C1 segment of cervical spinal cord (tissue), 14 donors: ENCODE measurements at places on chromosomes 3 and 15.

DNA sequence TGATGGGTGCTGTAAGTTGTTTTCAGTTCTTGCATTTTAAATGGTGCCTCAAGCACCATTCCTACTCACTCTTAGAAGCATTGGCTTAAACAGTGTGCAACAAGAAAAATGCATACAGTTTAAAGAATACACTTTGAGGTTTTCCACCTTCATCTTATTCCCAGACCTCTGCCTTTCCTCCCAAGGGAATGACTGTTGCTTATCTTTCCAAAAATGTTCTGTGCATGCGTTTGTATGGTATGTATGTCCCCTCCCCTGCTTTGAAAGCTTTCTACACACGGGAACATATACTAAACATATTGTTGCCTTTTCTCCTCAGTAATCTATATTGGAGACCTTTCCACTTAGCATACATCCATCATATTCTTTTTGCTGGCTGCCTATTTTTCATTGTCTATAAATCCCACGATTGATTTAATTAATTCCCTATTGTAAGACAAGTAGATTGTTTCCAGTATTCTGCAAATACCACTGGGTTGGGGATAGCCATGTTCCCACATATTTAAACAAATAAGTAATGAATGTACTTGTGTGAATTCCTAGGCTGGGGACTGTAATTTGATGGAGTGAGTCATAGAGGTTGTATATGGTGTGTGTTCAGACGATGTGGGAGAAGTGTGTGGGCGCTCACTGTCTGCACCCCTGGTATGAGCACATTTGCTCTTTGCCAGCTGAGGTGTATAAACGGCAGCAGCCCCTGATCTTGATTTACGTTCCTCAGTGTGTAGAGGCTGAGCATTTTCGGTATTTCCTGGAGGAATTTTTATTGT is 5.8 kb downstream of the TRAK1 start:
- DNase-seq, result no peak

DNA sequence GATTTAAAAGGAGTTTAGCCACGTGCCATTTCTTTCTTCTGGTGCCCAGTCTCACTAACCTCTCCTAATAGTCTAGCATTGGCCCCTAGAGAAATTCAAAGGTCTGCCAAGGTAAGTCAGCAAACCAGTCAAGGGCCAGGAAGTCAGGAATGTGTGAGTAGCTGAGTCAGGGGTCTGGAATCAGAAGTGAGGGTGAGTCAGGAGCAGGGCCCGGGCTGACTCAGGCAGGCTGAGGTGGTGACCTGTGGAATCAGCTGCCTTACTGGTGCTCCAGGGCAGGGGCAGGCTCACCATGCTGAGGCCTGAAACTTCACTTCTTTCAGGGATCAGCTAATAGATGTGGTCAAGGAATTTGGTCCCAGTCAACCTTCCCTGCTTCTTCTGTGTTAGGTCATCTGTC is 105.8 kb upstream of the MYZAP start:
- DNase-seq, result peak; percentile 10

DNA sequence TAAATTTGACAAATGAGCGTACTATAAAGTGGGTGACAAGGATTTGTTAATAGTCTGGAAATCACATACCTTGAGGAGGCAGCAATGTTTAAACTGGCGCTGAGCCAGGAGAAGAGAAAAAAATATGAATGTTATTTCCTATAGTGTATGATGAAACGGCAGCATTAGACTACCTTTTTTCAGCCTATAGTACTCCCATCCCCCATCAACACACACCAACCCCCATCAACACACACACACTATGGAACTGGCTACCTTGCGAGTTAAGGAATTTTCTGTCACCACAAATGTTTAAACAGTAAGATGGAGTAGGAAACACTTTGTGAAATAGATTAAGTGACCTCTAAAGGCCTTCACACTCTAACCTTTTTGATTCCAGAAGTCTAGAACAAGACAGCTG is 46.8 kb upstream of the ZCWPW2 start:
- DNase-seq, result no peak

DNA sequence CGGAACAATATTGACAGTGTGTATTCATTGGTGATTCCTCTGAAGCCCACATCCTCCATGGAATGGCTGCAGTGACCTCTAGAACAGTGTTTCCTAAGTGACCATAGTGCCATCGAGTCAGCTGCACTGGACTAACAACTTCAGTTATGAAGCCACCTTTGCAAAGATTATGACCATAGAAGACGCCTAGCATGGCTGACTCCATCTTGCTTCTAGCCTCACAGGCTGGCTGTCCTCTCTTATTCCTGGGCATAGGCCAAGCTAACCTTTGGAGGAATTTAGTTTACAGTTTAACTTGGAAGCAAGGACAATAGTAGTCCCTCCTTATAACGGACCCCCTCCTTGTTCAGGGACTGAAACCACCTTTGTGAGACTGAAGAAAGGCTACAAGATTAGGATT is 37.3 kb upstream of the OSBPL11 start:
- no peak for DNase-seq

DNA sequence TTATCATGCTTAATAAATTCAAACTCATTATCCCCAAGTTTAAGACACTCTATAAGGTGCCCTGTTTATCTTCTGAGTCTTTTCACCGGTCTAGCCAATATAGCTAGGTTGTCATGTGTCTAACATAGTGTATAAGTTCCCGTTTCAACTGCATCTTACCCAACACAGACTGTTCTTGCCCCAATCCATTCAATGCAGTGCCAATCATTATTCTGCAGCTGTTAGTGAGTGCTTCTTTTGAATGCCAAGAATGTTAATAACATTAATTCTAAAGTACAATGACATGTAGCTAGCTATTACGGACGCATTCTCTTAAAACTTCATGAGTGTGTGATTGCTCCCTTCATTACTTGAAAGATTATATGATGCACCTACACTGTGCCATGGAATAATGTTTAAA is 646.4 kb upstream of the NR2F2 start:
- no peak for DNase-seq
